LoVo (cell line): ENCODE measurements at places on chromosomes 6 and 20.

DNA sequence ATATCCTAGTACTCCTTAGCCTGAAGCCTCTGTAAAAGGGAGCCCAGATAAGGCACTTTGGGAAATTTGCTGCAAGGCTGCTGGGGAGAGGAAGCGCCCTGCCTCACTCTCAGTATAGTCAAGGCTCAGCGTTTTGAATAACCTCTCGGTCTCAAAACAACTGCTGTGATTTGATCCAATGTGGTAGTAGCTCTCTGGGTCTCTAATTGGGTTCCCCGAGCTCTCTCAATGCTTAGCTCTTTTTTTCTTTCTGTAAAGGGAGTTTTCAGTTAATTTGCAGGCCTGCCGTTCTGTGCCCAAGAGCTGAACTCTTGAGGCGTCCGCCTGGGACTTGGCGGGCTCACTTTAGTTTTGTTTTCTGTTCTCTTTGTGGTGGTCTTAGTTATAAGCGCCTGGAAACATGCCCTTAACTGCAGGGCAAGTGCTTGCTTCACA lies 41.2 kb downstream of the ZHX3 start:
- DNase-seq = no peak

- no peak for DNase-seq
Observed at GRCh38 chr6:70843328-70843918, 113.4 kb downstream of the B3GAT2 start.

- DNase-seq = no peak
Observed at GRCh38 chr6:46581459-46582177, 71.0 kb downstream of the CYP39A1 start.

DNA sequence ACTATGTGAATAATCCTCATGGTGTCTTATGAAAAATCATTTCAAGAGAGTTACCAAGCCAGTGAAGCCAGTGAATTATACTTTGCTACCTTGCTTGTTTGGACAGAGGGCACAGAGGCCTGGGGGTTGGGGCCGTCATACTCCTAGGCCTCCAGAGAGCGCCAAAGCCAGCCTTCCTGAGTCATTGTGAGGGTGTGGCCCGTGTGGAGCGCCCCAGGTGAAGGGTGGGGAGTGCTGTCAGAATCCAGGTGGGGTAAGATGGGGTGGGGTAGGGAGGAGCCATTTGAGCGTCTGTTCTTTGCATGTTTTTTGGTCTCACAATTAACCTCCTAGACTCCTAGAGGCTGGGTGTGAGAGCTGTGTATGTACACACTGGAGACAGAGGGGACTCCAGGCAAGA lies 71.1 kb downstream of the PERP start:
- peak; percentile 78 for DNase-seq

- no peak for DNase-seq
Observed at GRCh38 chr6:8642131-8642530, 206.8 kb upstream of the SLC35B3 start.

GRCh38 chr6:1163501-1163900 lies 148.4 kb upstream of the FOXQ1 start:
- no peak for DNase-seq

DNA sequence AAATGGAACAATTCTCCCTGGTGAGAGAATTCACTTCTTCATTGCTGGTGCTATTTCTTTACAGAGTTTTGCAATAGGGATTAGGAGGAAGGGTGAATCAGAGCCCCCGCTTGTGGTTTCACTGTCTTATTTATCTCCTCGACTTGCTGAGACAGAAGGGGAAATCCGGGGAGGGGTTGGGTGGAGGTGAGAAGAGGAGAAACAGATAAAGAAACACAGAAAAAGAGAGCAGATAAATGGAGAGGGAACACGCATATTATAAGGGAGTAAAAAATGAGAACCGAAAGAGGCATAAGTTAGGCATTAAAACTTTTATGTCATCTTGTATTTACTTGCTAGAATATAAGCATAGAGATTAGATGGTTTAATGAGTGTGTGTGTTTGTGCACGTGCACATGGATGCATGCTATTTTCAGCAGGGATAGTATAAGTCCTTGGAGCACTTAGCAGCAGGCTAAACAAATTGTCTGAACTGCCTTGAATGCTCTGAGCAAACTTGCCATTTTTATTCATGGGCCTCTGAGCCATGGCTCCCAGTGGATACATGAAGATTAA lies 105.0 kb downstream of the OLIG3 start:
- DNase-seq = no peak

- no peak for DNase-seq
Observed at GRCh38 chr6:127176146-127176545, 57.7 kb downstream of the RSPO3 start.

GRCh38 chr20:36373089-36373488 lies 67.0 kb downstream of the DLGAP4 start:
- DNase-seq = no peak

GRCh38 chr6:19999319-20000191 lies 162.4 kb downstream of the ID4 start:
- DNase-seq = no peak

DNA sequence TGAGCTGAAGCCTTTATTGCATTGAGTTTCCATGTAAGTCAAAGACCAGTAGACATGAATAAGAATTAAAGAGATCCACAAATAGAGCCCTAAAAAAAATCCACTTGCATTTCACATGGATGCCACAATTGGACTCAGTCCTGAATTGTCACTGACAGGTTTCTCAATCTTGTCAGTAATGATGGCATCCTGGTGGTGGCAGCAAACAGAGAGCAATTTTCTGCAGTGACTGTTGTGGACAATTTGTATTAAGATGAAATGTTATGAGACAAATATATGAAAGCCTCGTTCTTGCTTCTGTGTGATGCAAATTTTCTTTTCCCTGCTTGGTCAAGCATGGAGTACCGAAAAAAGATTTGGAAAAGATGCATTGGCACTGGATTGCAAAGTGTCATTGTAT lies 278.9 kb downstream of the SAMD5 start:
- no peak for DNase-seq

- DNase-seq = no peak
Observed at GRCh38 chr20:428658-429200, 20.6 kb downstream of the RBCK1 start.

DNA sequence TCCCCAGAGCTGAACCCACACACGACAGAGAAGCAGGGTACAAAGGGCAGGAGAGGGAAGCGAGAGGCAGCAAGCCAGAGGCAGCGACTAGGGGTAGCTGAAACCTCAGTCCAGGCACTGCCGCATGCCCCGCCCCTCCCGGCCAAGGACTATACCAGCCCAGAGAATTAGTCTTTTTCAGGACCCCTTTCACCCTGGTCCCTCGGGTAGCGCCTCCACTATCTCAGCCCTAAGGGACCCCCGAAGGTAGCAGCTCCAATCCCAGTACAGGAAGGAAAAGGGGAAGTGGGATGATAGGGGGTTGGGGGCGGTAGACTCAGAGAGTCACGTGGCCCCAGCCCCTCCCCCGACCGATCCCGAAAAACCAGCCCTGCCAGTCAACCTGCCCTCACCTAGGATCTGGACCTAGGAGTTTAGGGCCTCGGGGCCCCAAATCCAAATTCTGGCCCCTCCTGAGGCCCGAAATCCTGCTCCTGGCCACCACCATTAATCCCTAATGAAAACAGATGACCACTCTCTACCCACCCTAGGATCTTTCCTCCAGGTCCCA lies 1.3 kb downstream of the RGL2 start:
- no peak for DNase-seq
